ENCODE measurements at places on chromosomes 6 and 20. TPM values are rescaled to one million over a fixed set of nuclear protein-coding genes. Genes with fewer than 3 reads are reported as not detected.

Gene HLA-DOA
- 3.1 TPM for total RNA-seq

DNA sequence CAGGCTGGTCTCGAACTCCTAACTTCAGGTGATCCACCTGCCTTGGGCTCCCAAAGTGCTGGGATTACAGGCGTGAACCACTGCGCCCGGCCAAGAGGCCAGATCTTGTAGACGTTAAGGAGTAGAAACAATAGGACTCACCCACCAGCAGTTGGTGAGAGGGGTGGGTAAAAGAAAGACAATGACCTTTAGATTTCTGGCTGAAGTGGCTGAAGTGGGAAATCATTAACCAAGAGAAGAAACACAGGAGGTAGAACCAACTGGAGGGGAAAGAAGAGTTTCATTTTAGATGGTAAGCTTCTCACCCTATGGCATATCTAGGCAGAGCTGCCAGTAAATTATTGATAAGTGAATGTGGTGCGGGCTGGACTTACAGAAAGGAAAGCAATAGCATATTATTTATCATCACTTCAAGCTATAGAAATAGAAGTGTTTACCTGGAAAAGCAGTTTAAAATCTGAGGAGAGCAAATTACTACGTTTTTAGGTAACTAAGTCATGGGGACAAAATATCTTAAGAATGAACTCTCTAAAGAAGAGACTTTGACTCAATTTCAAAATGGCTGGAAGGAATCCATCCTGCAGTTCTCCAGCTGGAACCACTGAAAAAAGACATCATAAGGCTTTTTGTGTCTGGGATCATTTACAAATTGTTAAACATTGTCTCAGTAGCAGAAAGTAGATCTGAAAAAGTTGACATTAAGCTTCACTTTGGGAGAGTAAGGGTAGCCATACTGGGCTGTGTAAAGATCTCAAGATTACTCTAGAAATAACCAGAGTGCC is 109.6 kb downstream of the ALDH8A1 start:
- H3K4me3 ChIP-seq: no peak overlapping the region
- H3K4me1 ChIP-seq: no peaks in the 10 kb centered on the region
- H3K27ac ChIP-seq: no peak overlapping the region
- no peak for DNase-seq
- H3K27me3 ChIP-seq: no peaks in the 10 kb centered on the region

DNA sequence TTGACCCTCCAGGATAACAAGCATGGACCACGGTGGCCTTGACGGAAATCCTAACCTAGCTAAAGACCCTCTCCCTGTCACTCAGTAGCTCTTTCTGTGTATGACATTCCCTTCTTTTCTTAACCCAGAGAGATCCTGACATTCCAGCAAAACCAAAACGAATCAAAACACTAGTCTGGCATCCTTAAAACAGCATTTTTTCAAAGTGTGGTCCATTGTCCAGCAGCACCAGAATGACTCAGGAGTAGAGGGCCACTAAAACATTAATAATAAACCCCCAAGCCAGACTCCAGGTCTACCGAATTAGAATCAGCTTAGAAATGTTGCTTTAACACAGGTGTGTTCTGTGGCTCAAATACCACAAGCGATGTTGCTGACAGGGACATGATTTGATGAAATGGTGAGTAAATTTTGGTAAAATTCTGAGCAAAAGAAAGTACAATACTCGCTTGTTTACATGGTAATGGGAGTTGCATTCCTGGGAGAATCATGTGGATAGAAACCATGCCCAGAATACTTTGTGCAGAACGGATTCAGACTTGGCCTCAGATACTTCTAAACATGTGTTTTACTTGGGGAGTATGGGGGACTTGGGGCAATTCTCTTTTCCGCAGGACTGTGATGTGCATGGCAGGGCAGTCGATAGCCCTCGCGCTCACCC is 174.2 kb upstream of the KCNG1 start:
- H3K36me3 ChIP-seq: no peaks in the 10 kb centered on the region
- H3K4me3 ChIP-seq: no peak overlapping the region

- no peak overlapping the region for H3K27ac ChIP-seq
- no peaks in the 10 kb centered on the region for H3K36me3 ChIP-seq
- peaks cover 26% of the 10 kb centered on the region for H3K27me3 ChIP-seq
- H3K4me1 ChIP-seq: peaks cover 5% of the 10 kb centered on the region
Observed at GRCh38 chr20:991850-992249, 10.3 kb downstream of the RSPO4 start.

GRCh38 chr6:14396826-14397517 is 279.4 kb downstream of the CD83 start:
- H3K4me3 ChIP-seq: peak overlapping the region; percentile 15
- no peak for DNase-seq
- no peaks in the 10 kb centered on the region for H3K36me3 ChIP-seq
- H3K4me1 ChIP-seq: peaks cover 22% of the 10 kb centered on the region

- no peak overlapping the region for H3K27ac ChIP-seq
- H3K27me3 ChIP-seq: no peaks in the 10 kb centered on the region
- H3K4me3 ChIP-seq: no peak overlapping the region
- no peaks in the 10 kb centered on the region for H3K36me3 ChIP-seq
Observed at GRCh38 chr6:134584847-134585516, 267.1 kb upstream of the SGK1 start.

Data from activated T-cell treated with anti-CD3 and anti-CD28 coated beads, Interleukin-2, amount 50 U/mL, for 72 hours (primary cell).